ENCODE measurements at places on chromosomes 16 and 17.

DNA sequence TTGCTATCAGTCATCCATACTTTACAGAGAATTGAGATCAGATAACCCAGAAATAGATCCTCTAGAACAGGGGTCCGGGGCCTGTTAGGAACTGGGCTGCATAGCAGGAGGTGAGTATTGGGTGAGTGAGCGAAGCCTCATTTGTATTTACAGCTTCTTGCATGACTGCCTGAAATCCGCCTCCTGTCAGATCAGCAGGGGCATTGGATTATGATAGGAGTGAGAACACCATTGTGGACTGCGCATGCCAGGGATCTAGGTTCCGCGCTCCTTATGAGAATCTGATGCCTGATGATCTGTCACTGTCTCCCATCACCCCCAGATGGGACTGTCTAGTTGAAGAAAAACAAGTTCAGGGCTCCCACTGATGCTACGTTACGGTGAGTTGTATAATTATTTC is 13.0 kb upstream of the SCIMP start:
- DNase-seq: no peak

DNA sequence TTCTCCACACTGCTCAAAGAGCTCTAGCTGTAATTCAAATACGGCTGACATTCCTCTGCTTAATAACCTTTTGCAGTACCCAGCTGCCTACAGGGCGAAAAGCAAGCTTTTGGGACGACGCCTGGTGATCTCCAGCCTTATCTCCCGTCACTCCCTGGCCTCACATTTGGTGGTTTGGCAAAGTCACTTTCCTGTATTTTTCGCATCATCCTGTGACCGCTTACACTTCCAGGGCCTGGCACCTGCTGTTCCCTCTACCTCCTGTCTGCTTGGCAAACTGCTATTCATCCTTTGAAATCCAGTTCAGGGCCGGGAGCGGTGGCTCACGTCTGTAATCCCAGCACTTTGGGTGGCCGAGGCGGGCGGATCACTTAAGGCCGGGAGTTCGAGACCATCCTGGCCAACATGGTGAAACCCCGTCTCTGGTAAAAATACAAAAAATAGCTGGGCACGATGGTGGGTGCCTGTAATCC is 2.7 kb upstream of the BHLHA9 start:
- no peak for DNase-seq

- no peak for DNase-seq
These were observed 17.3 kb downstream of the MRPS23 start for GRCh38 chr17:57832314-57833178.

- no peak for DNase-seq
These were observed 25.3 kb upstream of the KSR1 start for GRCh38 chr17:27430882-27431491.

DNA sequence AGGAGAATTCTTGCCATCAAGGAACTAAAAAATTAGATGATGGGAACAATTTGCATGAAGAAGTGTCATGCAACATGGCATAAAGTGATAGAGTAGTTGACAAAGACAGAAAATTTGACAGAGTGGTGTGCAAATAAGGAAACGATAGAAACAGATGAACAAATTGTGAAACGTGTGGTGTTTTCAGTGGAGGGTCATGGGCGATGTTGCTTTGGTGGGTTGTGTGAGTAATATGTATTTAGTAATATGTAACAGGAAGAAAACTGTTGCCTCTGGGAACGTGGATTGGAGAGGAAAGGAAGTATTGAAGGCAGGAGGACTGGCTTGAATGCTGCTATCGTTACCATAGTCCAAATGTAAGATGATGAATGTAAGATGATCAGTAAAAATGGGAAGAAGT is 3.6 kb downstream of the COX10 start:
- no peak for DNase-seq

DNA sequence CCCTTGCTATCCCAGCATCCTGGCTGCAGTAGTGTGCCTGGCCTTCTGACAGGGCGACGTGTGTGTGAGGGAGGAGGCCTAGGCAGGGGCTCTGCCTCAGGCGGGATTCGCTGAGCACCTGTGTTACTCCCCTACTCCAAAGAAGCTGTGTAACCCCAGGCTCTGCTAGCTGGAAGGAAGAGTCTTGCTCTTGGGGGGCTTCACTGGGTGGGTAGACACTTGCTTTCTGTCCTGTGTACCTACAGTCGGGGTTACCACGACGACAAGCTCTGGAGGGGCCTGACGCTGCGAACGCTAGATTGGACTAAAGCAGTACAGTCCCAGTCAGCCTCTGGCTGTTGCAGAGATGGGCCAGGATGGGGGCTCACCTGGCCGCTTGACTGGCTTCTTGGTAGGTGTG is 9.5 kb downstream of the EXOC7 start:
- no peak for DNase-seq

DNA sequence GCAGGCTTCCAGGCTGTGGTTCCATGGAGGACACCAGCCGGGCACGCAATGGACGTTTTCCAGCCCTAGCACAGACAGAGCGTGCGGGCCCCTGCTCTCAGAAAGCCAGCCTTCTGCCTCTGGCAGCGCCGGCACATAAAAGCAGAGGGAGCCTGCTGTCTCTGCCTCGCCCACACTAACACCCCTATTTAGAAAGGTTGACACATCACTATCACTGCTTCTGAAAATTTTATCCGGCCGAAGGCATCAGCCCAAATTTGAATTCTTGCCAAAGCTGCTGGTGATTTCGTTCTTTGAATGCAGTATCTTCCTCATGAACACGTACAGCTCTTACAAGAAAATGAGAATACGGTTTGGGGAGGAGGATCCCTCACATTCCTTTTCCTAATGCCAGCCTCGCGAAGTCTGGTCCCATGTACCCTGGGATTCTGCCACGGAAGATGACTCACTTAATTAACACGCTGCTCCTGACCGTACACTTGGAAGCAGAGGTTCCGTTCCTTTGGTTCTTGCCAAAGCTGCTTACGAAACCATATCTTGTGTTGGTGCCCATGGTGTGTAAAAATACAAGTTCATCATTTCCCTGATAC is 1.3 kb upstream of the RAB11FIP3 start:
- DNase-seq: no peak
